ENCODE measurements at places on chromosomes 3 and 15.

DNA sequence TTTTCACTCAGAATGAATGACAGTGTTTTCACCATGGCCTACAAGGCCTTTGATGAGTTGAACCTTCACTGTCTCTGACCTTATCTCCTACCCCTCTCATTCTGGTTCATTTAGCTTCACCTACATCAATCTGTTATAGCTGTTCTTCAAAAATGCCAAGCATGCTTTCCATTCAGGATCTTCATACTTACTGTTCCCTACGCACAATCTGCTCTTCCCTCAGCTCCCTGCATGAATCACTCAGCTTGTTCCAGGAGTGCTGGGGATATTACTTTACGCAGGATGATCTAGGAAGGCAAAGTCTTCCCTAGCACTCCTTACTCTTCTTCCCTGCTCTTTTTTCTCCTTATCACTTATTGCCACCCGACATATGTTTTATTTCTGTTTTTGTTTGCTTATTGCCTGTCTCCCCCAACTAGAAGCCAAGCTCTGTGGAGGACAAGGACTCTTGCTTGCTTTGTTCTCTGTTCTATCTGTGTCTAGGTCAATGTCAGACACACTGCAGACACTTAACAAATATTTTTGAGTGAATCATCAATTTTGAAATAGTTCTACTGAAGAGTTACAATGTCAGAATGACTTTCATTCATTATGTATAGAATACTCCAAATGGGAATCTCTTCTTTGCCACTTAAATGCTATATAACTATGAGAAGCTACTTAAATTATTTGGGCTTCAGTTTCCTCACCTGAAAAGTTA is 238.3 kb upstream of the FEZF2 start:
- no peak for DNase-seq

DNA sequence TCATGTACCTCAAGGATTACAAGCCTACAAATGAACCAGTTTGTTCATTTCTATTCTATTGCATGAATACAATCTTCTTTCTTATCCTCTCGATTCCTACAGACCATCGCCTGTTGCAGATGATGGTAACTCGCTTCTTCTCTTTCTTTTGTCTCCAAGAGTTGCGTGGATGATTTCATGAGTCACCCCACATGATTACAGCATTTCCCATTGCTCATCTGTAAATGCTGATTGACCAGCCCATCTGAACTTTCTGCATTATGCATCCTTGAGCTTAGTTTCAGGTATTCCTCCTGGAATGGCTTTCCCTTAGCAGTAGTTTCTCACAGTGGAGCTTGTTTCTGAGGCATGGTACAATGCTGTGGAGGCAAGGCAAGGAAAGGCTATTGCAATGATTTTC is 109.6 kb upstream of the TOPAZ1 start:
- no peak for DNase-seq

GRCh38 chr3:45958321-45958791 is 15.1 kb downstream of the CXCR6 start:
- DNase-seq: no peak

DNA sequence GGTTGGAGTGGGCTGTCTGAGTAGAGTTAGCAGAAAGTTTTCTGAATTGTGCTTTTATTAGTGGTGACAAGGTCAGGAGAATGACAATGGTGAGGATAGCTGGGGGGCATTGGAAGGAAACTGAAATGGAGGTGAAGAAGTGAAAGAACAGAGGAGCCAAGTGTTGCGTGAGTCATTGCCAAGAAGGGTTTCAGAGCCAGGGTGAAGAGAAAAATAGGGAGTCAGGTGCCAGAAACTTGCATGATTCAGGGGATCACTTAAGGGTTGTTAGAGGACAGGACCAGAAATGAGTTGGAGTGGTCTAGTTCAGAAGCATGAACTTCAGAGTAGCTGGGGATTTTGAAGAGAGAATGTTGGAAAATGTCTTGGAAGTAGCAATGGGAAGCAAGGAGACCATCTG is 86.0 kb upstream of the GALNT15 start:
- no peak for DNase-seq

GRCh38 chr3:128727996-128728395 is 2.0 kb downstream of the RAB7A start:
- no peak for DNase-seq
